H4 (cell line): ENCODE measurements at places on chromosomes 11 and 22.
A peak's percentile ranks its signal among the peaks of the same experiment; 100 is the strongest.

DNA sequence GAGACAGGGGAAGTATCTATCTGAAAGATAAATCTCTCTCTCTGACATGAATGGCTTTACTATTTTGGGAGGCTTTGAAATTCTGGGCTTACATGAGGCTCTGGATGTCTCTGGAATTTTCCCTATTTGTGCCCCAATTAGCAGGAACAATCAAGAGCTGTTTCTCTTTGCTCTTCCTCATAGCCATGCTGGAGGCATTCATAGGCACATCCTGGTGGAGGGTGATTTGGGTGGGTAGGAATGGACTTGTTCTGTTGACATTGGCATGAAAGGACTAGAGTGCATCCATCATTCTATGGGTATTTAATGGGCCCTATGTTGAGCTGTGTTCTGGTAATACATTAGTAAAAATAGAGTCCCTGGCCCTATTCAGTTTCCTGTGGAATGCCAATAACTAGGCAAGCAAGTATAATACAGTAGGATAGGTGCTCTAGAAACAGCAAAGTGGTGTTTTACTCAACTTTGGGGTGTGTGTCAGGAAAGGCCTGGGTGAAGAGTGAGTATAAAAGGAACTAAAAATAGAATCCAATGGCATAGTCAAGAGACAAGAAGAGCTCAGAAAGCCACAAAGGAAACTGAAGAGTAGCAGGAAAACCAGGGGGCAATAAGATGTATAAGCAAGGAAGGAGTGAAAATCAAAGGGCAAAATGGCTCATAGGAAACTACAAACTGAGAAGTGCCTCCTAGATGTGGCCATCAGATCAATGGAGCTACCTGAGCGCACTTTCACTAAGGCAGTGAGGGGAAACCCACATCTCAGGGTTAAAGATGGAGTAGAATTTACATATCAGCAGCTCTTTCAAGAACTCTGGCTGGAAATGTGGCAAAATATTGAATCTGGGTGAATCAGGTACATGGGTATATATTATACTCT, 45.0 kb downstream of the CWC15 start:
- DNase-seq, result no peak

- no peak for DNase-seq
Measured at GRCh38 chr11:118870396-118871343, 13.0 kb upstream of the CXCR5 start.

DNA sequence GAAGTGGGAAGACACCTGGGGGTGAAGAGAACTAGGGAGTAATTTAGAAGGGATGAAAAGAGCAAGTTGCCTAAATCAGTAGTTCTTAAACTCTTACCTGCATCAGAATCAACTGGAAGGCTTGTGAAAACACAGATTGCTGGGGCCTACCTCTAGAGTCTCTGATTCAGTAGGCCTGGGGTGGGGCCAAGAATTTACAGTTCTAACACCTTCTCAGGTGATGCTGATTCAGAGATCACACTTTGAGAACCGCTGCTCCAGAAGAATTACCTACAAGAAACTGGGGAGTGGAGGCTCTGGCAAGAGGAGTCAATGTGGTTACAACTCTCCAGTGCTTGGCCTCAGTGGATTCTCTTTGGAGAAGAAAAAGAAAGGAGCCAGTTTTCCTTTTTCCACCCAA, 128.7 kb downstream of the C11orf58 start:
- no peak for DNase-seq

GRCh38 chr11:103315248-103315647, 206.0 kb downstream of the DYNC2H1 start:
- no peak for DNase-seq

DNA sequence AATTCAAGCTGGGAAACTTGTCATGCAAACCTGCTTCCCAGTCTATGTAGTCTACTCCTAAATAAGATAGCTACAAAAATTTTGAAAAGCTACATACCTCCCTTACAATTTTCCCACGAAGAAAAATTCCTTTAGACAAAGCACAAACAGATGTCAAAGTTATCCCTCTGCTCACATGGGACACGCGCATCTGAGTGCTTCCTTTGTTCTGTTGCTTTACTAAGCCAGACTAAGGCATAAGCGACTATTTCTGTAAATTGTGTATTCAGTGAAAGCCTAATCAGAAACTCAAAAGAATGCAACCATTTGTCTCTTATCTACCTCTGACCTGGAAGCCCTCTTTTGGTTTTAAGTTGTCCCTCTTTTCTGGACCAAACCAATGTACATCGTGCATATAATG, 583.7 kb upstream of the B3GAT1 start:
- no peak for DNase-seq

DNA sequence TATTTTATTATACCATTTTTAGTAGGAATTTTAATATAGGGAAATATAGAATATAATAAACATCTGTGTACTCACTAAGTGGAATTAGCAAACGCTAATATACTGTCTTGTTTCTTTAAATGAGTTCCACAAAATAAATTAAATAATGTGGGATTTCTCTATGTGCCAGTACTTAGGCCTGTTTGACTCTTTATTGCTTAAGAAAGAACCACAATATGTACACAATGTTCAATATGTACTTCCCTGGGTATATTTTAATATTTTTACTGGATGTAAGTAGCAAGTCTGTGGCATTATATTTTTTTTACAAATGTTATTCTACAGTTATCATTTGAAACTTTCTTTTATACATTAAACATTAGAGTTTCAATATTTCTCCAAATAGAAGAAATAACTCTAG, 92.5 kb upstream of the CARD18 start:
- DNase-seq, result no peak

GRCh38 chr11:122781378-122782195, 56.7 kb upstream of the CRTAM start:
- peak; percentile 76 for DNase-seq

DNA sequence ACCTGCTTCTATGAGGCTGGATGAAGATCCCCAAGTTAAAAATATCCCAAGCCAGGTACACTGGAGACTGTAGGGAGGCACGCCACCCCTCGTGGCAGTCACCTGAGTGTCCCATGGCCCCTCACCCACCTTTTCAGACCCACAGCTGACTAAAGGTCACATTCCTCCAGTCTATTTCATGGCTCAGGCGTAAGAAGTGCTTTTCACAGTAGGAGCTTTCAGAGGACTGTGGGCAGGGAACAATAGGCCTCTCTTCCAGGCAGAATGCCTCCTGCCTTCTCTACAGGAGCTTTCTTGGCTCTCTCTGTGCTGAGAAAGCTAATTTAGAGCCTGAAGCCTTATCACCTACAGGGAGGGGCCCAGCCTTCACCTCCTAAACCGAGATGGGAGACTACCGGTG, 73.8 kb downstream of the C11orf58 start:
- DNase-seq, result no peak

GRCh38 chr11:11435635-11436034, 82.6 kb upstream of the CSNK2A3 start:
- no peak for DNase-seq
